ENCODE measurements at places on chromosomes 2 and 18. TPM values are rescaled to one million over a fixed set of nuclear protein-coding genes. Genes with fewer than 3 reads are reported as not detected.

GRCh38 chr2:67256892-67257291 is 140.2 kb upstream of the ETAA1 start:
- DNase-seq, result no peak

DNA sequence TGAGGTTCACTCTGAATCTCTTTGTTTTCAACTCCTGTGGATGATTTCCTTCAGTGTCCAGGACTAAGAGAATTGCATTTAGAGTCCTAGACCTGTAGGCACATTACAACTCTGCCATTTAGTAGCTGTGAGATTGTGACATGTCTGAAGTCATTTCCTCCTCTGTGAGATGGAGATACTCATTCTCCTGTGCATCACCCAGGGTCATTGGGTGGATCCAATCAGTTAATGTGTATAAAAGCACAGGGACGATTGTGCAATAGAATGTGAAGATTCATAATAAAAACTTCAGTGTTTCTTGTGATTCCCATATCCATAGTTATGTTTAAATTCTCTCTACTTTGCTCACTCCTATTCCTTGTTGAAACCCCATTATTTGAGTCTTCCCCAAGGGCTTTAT is 113.6 kb downstream of the DIS3L2 start:
- no peak for DNase-seq

GRCh38 chr2:159086826-159087225 is 118.4 kb downstream of the TANC1 start:
- DNase-seq, result no peak

GRCh38 chr2:222481941-222482340 is 57.6 kb downstream of the SGPP2 start:
- DNase-seq, result no peak

Gene SERPINB3
- not detected for total RNA-seq

- no peak for DNase-seq
These were observed 888.4 kb downstream of the TSN start for GRCh38 chr2:122643725-122644329.

DNA sequence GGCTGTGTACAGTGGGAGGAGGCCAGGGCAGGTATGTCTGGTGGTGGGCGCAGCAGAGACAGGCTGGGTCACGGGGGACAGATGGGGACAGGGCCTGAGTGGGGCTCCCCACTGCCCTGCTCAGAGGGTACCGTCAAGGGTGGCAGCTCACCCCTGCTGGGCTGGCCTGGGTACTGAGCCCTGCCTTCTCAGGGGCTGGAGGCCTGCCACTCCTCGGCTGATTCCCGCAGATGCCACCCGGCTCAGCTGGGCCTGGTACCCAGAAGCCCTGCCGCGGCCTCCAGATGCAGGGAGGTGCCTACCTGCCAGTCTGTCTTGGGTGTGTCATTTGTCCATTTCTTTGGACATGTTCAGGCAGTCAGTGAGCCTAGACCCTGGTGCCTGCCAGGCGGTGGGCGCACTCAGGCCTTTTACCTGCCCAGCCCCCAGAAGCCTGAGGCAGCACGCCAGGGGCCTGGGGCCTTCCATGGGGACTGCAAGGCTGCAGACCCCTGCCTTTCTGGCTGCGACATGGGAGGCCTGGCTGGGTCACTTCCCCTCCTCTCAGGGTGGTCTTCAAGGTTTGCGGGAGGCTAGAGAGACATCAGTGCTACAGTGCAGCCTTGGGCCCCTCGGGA is 3.3 kb downstream of the SNORC start:
- DNase-seq, result no peak

DNA sequence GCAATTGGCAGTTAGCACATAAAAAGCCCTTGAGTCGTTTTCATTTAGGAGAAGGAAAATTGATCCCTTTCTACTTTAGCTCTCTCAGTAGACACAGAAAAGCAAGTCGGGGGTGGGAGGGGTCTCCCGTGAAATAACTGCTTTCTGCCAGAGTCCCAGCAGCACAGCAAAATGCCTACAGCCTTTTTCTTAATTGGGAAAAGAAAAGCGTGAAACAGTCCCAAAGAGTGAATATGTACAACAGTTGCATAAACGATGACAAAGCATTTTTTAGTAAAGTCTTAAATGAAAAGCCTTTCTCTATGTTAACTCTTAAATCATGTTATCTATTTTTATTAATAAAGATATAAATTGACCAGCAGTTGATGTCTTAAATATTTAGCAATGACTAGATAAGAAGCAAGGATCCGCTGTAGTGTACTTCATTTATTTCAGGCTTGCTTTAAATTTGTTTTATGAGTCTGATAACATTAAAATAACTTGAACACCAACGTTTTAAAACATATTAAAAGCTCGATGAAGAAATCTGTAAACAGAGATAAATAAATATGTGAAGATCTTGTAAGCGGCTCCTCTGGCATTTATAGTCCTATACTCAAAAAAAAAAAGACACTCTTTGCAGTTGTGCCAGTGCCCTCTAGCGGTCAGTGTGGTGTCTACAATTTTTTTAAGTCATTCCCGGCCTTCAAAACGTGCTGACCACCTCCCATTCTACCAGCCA is 42.3 kb upstream of the ATIC start:
- DNase-seq, result peak; percentile 63

DNA sequence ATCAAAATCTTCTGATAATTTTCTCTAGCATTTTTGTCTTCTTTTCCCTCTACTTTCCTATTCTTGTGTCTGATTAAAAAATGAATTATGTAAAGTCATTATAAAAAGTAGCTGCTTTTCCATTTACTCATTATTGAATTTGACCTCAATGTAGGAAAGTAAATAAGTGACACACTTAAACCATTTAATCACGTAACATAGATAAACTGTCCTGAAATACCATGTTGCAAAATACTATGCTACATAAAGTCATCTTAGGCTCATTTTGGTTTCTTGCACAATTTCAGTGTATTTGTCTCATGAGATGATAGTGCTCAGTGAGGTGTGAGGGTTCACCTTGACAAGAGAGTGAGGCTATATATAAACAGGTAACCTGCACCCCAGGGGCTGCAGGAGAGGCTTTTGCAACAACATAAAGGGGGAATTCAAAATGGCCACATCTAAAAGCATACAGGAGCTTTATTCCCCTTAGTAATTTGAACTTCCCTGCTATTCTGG is 502.7 kb downstream of the RNF144A start:
- no peak for DNase-seq

Gene OTOF
- total RNA-seq, result 12.3 TPM

GRCh38 chr2:66897181-66897580 is 462.3 kb downstream of the MEIS1 start:
- DNase-seq, result no peak

DNA sequence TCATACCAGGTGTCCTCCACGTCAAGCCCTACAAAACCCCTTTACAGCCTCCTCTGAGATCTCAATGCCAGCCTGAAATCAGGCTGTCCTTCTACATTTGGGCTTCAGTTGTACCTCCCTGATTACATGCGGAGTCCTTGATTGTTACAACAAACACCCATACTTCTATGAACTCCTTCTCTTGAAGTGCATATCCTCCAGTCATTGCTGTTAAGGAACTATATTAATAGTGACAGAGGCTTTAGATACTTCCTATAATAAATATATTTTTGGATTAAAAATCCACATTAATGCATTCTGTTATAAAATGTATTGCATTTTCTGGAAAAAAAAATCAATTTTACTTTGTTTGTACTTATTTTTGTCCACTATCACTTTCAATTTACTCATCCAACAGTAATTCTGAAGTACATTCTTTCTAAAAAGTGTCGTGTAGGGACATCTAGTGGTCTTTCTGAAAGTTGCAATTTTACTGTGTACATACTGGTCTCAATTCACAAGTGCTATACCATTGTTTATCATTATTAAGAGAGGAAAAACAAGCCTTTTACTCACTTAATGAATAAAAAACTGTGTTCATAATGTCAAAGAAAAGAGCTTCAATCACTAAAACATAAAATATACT is 316.4 kb downstream of the DSEL start:
- peak; percentile 18 for DNase-seq

Gene RASGRP3
- 13.7 TPM for total RNA-seq

Gene SRD5A2
- total RNA-seq, result not detected

GRCh38 chr2:88125344-88125923 is 2.4 kb downstream of the FABP1 start:
- no peak for DNase-seq

DNA sequence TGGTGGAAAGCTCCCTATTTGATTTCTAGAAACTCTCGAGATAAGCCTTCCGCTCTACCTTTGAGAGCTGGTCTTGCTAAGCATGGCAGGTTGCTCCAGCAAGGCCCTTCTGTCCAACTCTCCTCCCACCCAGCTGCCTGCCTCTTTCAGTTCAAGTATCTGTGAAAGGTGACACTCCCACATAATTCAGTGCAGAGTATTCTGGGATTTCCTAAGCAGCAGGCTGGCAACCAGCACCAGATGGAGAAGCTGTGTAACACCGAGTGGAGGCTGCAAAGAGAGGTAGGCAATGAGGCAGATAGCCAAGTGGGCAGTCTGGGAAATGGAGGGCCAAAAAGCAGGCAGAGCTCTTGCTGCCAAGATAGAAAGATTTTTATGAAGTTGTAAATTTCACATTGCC is 88.4 kb upstream of the CAVIN2 start:
- no peak for DNase-seq

- DNase-seq, result no peak
These were observed 41.2 kb downstream of the SLC9A4 start for GRCh38 chr2:102514061-102514785.

Gene CSRNP3
- total RNA-seq, result not detected

Gene SKA1
- 51.4 TPM for total RNA-seq

GRCh38 chr18:36374262-36374661 is 76.7 kb downstream of the FHOD3 start:
- DNase-seq, result no peak

DNA sequence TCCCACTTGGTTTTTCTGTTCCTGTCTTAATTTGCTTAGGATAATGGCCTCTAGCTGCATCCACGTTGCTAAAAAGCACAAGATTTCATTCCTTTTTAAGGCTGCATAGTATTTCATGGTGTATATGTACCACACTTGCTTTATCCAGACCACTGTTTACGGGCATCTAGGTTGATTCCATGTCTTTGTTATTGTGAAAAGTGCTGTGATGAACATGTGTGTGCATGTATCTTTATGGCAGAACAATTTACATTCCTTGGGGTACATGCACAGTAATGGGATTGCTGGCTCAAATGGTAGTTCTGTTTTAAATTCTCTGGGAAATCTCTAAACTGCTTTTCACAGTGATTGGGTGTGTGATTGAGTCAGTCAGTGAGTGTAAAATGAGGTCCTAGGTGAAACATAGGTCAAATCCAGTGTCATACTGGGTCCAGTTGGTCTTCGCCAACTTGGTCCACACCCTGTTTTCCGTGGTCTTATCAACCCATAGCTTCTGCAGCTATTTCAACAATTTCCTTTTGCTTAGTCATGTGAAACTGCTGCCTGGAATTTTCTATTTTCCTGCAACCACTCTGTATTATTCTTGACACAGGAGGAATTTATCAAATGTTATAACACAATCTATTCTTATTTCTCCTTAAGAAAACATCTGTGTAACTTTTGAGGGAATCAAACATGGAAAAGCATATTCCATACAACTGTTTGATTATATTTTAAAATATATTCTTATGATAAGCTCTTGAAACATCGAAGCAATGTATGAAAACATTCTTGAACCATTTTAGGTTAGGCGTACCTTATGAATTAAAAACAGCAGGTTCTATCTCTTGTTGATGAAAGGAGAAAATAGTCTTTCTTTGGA is 82.9 kb downstream of the ADCYAP1 start:
- no peak for DNase-seq

DNA sequence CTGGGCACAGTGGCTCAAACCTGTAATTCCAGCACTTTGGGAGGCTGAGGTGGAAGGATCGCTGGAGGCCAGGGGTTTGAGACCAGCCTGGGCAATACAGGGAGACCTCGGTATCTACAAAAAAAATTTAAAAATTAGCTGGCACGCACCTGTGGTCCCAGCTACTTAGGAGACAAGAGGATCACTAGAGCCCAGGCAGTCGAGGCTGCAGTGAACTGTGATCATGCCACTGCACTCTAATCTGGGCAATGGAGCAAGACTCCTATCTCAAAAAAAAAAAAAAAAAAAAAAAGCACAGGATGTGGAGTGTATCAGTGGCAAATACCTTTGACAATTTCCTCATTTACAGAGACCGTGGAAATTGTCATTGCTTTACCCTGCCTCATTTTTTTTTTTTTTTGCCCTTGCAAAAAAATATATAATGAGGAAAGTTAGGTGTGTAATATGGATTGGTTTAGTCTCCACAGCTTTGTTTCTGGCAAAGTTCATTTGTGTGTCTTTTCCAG is 20.9 kb upstream of the PPP1CB start:
- no peak for DNase-seq

GRCh38 chr2:19838616-19839015 is 63.2 kb downstream of the TTC32 start:
- DNase-seq, result no peak

Gene LYG1
- total RNA-seq, result 1.3 TPM

DNA sequence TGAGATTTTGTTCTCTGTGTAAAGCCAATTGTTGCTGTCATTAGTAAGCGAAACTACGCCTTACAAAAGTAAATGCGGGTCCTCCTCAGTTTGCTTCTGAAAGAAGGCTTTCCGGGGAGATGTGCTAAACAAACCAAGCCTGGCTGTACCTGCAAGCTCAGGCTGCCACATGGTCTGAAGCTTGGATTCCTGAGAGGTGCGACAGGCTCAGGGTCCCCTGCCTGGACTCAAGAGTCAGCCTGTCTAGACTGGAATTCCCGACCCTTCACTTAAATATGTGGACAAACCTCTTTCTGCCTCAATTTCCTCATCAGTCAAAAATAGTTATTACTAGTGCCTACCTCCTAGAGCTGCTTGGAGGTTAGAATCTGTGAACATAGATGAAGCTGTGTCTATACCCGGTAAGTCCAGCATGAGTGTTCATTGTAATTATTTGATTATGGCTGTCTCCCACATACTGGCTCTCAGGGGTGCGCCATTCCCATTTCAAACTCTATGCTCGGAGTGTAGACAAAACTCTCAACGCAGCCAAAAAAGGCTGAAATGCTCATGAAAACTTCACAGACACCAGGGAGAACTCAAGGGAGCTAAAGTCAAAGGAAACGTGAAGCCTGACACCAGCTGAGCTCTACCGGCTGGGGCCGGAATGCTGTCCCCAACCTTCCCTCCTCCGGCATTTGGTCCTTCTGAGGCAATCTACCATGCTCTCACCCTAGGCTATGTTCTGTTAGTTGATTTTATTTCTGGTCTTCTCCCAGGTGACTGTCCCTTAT is 31.4 kb downstream of the SOWAHC start:
- no peak for DNase-seq

Gene TET3
- total RNA-seq, result 17.9 TPM

DNA sequence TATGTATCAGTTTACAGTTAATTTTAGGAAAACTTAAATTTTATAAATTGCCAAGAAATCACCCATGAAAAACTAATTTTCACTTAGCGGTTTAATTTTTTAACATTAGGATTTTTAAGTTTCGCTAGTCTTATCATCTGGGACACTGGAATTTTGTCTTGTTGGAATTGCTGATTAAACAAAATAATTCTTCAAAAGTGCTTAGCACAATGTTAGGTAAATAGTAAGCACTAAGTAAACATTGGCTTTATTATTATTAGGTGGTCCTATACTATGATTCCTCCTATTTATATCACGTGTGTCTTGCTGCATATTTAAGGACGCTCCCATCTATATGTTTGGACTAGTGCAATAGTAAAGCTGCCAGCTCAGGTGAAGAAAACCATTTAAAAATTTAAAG is 54.6 kb upstream of the MAP4K3 start:
- no peak for DNase-seq
